ENCODE measurements at places on chromosomes 4 and X.
A peak's percentile ranks its signal among the peaks of the same experiment; 100 is the strongest.

DNA sequence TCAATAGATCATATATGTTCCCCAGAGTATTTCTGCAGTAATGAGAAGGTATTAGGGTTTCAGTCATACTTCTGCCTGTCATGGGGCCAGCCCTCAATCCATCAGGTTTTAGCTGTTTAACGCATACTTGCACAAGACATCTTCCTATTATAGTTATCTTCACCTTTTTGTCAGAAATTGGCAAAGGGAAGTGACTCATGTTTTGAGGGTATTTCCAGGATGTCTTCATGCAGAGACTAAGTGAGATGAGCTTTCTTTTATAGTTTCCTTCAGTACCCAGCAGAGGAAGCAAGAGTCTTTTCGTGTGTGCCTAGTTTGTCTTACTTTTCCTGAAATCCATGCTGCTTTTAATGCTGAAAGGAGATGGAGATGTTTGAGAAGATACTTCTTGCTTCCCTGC lies 9.5 kb downstream of the CSTF2 start:
- DNase-seq: peak; percentile 42
- peaks cover 7% of the 10 kb centered on the region for H3K4me1 ChIP-seq
- peaks cover 40% of the 10 kb centered on the region for H3K36me3 ChIP-seq
- peaks cover 84% of the 10 kb centered on the region for H3K27me3 ChIP-seq
- H3K27ac ChIP-seq: no peak overlapping the region

DNA sequence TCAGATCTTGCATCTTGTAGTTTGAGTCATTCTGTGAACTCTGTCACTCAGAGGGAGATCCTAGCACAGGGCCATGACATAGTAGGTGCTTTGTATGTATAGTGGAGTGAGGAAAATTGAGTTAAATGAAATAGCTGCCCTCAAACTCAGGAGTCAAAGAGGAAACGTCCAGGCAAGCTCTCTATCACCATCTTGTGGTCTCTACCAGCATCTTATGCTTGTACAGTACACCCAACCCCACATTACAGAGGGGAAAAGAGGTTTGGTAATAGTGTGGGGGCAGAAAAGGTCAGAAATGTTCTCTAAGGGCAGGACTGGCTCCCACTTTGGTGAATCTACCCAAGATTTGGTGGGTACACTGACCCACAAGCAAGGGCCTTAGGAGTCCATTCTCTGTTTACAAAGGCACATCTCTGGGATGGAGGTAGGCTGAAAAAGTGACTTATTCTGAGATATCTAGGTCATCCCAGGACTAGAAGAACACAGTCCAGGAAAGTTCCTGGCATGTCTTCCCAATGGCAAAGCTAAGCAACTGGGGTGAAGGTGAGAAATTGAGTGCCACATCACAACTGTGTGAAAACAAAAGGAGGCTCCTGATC lies 131.8 kb downstream of the OR13H1 start:
- no peaks in the 10 kb centered on the region for H3K4me1 ChIP-seq
- peak; percentile 50 for DNase-seq
- no peak overlapping the region for H3K4me3 ChIP-seq
- H3K36me3 ChIP-seq: no peaks in the 10 kb centered on the region
- peaks cover 71% of the 10 kb centered on the region for H3K27me3 ChIP-seq

DNA sequence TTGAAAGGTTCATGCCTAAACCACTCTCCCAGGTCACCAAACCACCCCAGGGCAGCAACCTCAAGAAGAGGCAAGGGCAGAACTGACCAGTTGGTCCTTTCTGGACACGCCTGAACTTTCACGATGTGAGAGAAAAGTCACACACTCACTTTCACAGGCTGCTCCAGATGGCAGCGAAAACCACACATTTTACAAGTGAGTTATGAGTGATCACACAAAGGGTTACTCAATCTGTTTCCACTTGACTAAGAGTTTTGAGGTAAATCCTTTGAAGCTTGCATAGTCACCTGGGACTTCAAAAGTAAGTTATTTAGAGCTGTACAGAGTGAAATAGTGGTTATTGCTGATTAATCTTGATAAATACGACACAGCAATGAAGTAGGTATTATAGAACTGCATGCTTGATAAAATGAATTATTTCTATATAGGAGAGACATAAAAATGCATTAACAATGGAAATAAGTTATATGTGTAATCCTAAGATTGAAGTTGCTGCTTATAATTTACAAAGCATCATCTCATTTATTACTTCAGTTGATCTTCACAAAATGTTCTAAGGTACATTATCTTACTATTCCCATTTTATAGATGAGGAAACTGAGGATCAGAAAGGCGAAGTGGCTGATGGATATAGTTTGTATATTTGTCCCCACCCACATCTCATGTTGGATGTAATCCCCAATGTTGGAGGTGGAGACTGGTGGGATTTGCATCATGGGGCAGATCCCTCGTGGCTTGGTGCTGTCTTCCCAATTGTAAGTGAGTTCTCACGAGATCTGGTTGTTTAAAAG lies 103.0 kb upstream of the KLF3 start:
- peak; percentile 20 for DNase-seq
- peaks cover 25% of the 10 kb centered on the region for H3K4me1 ChIP-seq
- no peaks in the 10 kb centered on the region for H3K27me3 ChIP-seq
- no peak overlapping the region for H3K27ac ChIP-seq
- no peak overlapping the region for H3K4me3 ChIP-seq

GRCh38 chrX:50372966-50373365 lies 97.7 kb downstream of the DGKK start:
- no peak overlapping the region for H3K27ac ChIP-seq
- DNase-seq: no peak
- no peaks in the 10 kb centered on the region for H3K4me1 ChIP-seq
- H3K27me3 ChIP-seq: peaks cover 82% of the 10 kb centered on the region
- H3K4me3 ChIP-seq: no peak overlapping the region

DNA sequence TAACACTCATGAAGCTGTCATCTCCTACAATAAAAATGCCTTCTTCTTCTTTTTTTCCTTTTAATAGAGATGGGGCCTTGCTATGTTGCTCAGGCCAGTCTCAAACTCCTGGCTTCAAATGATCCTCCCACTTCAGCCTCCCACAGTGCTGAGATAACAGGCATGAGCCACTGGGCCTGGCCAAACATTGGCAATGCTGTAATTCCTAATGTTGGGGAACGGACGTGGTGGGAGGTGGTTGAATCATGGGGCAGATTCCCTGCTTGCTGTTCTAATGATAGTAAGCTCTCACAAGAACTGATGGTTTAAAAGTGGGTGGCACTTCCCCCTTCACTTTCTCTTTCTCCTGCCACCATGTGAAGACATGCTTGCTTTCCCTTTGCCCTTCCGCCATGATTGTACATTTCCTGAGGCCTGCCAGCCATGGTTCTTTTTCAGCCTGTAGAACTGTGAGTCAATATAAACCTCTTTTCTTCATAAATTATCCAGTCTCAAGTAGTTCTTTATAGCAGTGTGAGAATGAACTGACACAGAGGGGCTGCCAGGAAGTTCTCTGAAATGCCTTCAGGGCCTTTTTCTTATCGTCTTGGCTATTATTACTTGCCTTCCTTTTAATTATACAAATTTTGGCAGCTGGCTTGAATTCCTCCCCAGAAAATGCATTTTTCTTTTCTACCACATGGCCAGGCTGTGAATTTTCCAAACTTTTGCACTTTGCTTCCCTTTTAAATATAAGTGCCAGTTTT lies 93.0 kb downstream of the CENPC start:
- H3K27ac ChIP-seq: peak overlapping the region; percentile 70
- no peak for DNase-seq
- peaks cover 10% of the 10 kb centered on the region for H3K36me3 ChIP-seq
- no peak overlapping the region for H3K4me3 ChIP-seq

GRCh38 chr4:14596904-14597303 lies 405.4 kb upstream of the CPEB2 start:
- H3K4me3 ChIP-seq: no peak overlapping the region
- H3K27ac ChIP-seq: no peak overlapping the region

- no peaks in the 10 kb centered on the region for H3K27me3 ChIP-seq
- no peak overlapping the region for H3K4me3 ChIP-seq
- H3K36me3 ChIP-seq: no peaks in the 10 kb centered on the region
- no peaks in the 10 kb centered on the region for H3K4me1 ChIP-seq
- H3K27ac ChIP-seq: no peak overlapping the region
These were observed 184.2 kb upstream of the CTSO start for GRCh38 chr4:156137679-156138473.

DNA sequence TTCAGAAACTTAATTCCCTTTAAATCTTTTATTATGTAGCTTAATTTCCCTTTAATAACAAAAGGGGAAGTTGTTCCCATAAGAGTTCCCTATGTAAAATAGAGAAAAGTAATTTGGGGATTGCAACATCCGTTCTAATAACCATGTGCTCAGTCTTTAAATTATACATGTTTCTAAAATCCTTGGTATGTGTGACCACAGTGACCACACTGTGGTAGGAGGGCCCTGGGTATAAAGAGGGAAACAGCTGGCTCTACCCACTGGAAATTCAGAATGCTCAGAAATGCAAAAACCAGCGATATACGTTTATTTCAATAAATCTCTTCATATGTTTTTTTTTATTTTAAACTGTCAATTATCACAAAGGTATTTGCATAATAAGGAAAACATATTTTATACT lies 219.1 kb downstream of the FGF13 start:
- no peak overlapping the region for H3K27ac ChIP-seq
- no peak for DNase-seq
- no peaks in the 10 kb centered on the region for H3K27me3 ChIP-seq

DNA sequence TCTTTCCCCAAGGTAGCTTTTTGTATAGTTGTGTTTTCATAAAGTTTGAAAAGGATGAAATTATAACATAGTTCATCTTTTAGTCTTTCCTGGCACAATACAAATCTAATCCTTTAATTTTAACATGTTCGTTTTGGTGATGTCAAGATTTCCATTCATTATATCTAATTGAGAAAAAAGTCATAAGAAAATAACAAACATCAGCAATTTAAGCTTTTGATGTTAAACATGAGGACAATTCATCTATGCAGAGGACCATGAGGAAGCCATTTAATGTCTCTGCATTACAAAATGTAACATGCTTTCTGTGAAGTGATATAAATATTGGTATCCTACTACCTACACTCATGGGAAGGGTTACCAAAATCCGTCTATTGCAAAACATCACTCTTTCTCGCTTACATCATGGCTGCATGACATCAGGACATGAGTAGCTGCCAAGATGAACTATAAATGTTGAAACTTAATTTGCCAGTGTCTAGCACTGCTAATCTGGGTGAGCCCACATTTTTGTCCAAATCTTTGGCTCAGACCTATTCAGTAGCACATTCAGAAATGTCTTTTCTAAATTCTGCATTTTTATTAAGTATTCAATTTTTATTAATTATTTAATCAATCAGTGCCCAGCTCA lies 9.5 kb downstream of the EPGN start:
- H3K4me1 ChIP-seq: peaks cover 42% of the 10 kb centered on the region
- H3K27me3 ChIP-seq: no peaks in the 10 kb centered on the region
- H3K36me3 ChIP-seq: peaks cover 74% of the 10 kb centered on the region
- DNase-seq: peak; percentile 81
- H3K27ac ChIP-seq: peak overlapping the region; percentile 52

DNA sequence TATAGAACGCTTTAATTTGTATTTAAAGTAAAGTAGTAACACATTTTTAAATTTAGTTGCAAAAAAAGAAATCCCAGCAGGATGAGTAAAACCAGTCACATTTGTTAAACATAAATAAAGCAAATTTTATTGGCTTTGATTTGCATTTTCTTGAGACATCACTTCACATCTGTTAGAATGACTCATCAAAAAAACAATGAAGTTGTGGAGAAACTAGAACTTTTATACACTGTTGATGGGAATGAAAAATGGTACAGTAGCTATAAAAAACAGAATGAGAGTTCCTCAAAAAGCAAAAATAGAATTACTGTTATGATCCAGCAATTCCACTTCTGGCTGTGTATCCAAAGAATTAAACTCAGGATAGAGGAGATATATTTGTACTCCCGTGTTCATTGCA lies 454.0 kb upstream of the KLHL4 start:
- H3K4me3 ChIP-seq: no peak overlapping the region
- H3K36me3 ChIP-seq: no peaks in the 10 kb centered on the region
- no peak overlapping the region for H3K27ac ChIP-seq
- peaks cover 18% of the 10 kb centered on the region for H3K27me3 ChIP-seq
- peak; percentile 38 for DNase-seq
- peaks cover 14% of the 10 kb centered on the region for H3K4me1 ChIP-seq

DNA sequence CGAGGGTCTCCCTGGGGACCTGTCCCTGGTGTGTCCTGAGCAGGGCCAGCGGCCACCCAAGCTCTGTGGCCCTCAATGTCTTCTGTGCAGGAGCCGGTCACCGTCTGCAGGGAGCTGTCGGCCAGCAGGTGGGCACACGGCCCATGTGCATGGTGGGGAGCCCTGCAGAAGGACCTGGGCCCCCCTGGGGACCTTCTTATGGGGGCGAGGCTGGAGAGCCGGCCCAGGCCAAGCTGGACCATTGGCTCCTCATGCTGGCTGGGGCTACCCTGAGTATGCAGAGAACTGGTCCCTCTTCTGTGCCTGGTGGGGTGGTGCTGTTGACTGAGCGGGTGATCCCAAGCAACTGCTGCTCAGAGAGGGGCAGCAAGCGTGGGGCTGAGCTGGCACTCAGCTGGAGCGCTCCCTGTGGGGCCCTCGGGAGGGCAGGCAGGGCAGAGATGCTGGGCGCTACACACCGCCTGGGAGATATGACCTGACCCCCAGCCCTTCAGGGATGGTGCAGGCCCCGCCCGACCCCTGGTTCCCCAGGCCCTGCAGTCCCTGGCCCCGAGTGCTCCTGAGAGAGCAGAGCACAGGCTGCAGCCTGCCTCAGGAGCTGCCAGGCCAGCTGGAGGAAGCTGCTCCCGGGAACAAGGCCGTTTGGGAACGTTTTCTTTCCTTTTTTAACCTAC lies 14.8 kb downstream of the NAT8L start:
- no peaks in the 10 kb centered on the region for H3K36me3 ChIP-seq
- no peak overlapping the region for H3K27ac ChIP-seq
- H3K4me3 ChIP-seq: no peak overlapping the region
- no peak for DNase-seq
- H3K27me3 ChIP-seq: no peaks in the 10 kb centered on the region

GRCh38 chrX:27997622-27998021 lies 16.4 kb upstream of the DCAF8L1 start:
- H3K36me3 ChIP-seq: no peaks in the 10 kb centered on the region
- no peak overlapping the region for H3K4me3 ChIP-seq
- no peak overlapping the region for H3K27ac ChIP-seq
- no peak for DNase-seq
- H3K27me3 ChIP-seq: no peaks in the 10 kb centered on the region
- H3K4me1 ChIP-seq: no peaks in the 10 kb centered on the region

- peak; percentile 45 for DNase-seq
- peaks cover 25% of the 10 kb centered on the region for H3K4me1 ChIP-seq
- H3K36me3 ChIP-seq: no peaks in the 10 kb centered on the region
- H3K27me3 ChIP-seq: no peaks in the 10 kb centered on the region
- no peak overlapping the region for H3K27ac ChIP-seq
These were observed 91.0 kb downstream of the MID1 start for GRCh38 chrX:10529344-10529743.

GRCh38 chr4:120446051-120446567 lies 379.5 kb upstream of the MAD2L1 start:
- no peak for DNase-seq
- no peak overlapping the region for H3K27ac ChIP-seq
- no peak overlapping the region for H3K4me3 ChIP-seq
- H3K36me3 ChIP-seq: no peaks in the 10 kb centered on the region
- H3K27me3 ChIP-seq: no peaks in the 10 kb centered on the region
- H3K4me1 ChIP-seq: peaks cover 8% of the 10 kb centered on the region

GRCh38 chrX:54529151-54529550 lies 868 bp upstream of the GNL3L start:
- H3K36me3 ChIP-seq: peaks cover 27% of the 10 kb centered on the region
- no peak for DNase-seq
- peaks cover 9% of the 10 kb centered on the region for H3K4me1 ChIP-seq
- peak overlapping the region; percentile 82 for H3K4me3 ChIP-seq
- no peaks in the 10 kb centered on the region for H3K27me3 ChIP-seq

All from MCF 10A (cell line).